HS-5 (cell line): ENCODE measurements at places on chromosomes 3 and 15.

GRCh38 chr3:73608456-73609314 is 16.1 kb downstream of the PDZRN3 start:
- DNase-seq = no peak

DNA sequence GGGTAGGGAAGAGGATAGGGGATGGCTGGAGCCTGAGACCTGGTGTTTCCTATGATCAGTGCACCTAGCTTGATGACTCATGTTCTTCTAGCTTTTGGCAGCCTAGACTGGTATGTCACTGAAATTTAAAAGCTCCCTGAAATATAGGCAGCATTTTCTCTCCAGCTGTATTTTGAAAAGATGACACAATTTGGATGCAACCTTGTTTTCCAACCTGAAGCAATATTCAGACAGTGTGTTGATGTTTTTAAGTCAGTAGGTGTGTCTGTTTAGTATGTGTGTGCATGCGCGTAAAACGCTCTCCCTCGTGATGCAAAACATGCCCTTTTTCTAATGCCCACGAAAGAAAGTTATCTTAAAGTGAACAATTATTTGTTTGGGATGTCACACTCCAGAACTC is 58.5 kb downstream of the RPL22L1 start:
- peak; percentile 60 for DNase-seq

DNA sequence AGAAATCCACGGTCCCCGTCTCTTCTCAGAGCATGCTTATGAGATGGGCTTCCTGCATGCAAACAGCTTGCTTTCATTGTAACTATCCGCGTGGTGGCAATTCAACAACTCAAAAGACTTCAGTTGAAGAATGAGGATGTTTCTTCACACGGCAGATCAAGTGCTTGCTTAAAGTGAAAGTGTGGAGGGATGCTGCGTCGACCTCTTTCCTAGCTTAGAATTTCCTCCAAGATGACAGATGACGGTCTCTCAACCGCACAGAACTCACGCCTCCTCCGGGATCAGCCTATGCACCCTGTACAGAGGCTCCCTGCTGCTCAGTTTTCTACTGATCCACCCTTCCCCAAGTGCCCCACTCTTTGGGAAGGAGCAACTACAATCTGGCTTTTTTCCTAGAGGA is 47.8 kb downstream of the PCSK6 start:
- no peak for DNase-seq

DNA sequence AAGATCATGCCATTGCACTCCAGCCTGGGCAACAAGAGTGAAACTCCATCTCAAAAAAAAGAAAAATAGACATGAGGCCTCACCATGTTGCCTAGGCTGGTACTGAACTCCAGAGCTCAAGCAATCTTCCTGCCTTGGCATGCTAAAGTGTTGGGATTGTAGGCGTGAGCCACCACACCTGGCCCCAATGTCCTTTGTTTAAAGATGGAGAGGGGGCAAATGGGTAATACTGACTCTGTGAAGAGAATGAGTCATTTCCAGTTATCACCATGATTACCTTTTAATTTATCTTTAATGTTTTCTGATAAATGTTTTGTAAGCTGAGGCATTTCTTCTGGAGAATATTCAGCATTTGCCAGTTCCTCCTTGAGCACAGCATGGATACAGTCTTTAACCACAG is 2.2 kb downstream of the DYNLT2B start:
- DNase-seq = no peak

DNA sequence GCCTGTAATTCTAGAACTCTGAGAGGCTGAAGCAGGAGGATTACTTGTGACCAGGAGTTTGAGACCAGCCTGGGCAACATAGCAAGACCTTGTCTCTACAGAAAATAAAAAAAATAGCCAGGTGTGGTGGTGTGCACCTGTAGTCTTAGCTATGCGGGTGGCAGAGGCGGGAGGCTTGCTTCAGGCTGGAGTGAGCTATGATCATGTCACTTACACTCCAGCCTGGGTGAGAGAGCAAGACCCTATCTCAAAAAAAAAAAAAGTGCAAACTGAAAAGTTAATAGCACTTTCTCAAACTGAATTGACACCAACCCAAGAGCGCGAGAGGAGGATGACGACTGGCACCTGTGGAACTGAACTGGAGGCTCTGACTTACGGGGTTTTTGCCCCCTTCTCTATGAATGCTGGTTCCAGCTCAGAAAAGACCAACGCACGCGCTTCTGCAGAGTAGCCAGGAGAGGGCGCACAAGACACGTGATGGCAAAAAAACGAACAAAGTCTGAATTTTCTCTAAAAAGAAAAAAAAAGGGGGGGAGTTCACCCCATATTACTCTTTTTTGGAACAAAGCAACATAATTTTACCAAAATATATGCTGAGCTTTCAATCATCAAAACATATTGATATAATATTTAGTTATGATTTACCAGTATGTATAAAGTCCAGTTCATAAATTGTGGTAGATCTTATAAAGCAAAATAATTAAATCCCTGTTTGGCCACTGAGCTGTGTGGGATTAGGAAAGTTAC is 23.7 kb downstream of the CFAP92 start:
- no peak for DNase-seq

GRCh38 chr15:81023483-81024264 is 23.0 kb downstream of the TLNRD1 start:
- peak; percentile 66 for DNase-seq
